ENCODE measurements at places on chromosomes 16 and 17.

DNA sequence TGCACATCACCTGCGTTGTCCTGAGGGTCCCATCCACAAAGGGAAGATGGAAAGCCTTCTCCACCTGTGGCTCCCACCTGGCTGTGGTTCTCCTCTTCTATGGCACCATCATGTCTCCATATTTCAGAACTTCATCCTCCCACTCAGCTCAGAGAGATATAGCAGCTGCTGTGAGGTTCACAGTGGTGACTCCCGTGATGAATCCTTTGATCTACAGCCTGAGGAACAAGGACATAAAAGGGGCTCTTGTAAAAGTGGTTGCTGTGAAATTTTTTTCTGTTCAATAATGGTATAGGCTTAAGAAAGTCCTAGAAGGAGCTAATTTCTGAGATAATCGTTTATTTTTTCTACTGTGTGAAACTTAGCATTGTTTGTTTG lies 18.7 kb downstream of the ZNF200 start:
- no peak for DNase-seq

- DNase-seq, result no peak
Measured at GRCh38 chr17:28874750-28875149, 19.9 kb downstream of the ERAL1 start.

DNA sequence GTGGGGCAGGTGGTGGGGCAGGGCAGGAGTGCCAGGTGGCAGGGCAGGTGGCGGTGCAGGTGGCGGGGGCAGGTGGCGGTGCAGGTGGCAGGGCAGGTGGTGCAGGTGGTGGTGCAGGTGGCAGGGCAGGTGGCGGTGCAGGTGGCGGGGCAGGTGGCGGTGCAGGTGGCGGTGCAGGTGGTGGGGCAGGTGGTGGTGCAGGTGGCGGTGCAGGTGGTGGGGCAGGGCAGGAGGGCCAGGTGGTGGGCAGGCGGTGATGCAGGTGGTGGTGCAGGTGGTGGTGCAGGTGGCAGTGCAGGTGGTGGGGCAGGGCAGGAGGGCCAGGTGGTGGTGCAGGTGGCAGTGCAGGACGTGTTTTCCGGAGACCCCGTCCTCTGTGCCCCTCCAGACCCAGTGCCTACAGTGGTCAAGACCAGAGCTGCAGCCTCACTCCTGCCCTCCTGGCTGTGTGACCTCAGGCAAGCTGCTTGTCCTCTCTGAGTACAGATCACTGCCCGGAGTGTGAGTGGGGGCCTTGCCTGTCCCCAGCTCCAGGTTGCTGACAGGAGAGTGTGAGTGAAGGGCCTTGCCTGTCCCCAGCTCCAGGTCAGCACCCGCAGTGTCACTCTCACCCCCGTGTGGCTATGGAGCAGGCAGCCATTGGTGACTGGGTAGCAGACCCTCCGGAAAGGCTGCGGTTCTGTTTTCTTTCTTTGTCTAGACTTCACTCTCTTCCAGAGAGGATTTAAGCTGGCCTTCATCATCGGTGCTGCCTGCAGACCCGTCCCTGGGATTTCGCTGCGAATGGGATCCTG lies 16.1 kb upstream of the NPTX1 start:
- DNase-seq, result no peak

DNA sequence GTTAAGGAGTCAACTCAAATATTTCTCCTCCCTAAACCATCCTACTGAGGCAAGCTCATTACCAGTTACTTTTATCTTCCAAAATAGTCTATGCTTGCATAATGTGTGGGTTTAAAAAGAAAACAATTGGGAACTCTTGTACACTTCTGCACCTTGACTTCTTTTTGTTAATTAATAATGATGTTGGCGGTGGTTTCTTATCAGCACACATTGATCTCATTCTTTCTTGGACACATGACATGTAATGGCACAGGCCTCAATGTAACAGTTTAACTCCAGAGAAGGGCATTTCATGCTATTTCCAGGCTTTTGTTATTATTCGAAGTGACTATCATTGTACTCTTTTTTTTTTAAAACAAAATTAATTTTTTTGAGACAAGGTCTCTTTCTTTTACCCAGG lies 7.8 kb downstream of the PLCG2 start:
- DNase-seq, result no peak

DNA sequence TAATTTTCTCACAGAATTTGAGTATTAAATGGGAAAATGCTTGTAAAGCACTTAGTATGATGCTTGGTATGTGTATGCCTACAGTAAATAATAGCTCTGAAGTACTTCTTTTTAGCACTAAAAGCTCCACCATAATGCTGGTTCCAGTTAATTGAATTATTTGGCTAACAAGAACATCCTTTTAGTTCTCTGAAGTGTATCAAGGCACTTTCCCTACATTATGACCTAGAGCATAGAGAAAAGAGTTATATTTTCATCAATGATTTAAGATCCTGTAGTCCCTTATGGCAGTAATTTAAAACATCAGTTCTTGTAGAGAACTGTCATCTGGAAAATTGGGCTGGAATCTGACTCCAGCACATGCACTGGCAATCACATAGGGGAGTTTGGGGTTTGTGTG lies 21.9 kb upstream of the PHAF1 start:
- DNase-seq, result no peak

DNA sequence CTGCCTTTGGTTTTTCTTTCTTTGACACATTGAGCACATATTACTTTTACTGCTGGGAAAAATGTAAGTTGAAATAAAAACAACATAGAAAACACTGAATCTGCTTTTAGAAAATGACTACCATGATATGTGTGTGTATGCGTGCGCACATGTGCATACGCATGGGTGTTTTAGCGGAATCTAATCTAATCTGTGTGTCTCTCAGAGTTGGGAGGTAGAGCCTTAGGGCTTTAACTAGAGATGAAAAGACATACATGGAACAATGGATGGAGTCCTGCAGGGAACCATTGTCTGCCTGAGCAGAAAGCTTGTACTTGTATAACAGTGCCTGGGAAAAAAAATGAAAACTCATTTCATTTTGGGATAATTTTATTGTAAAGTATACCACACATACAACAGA lies 12.4 kb downstream of the SLFN5 start:
- DNase-seq, result no peak

DNA sequence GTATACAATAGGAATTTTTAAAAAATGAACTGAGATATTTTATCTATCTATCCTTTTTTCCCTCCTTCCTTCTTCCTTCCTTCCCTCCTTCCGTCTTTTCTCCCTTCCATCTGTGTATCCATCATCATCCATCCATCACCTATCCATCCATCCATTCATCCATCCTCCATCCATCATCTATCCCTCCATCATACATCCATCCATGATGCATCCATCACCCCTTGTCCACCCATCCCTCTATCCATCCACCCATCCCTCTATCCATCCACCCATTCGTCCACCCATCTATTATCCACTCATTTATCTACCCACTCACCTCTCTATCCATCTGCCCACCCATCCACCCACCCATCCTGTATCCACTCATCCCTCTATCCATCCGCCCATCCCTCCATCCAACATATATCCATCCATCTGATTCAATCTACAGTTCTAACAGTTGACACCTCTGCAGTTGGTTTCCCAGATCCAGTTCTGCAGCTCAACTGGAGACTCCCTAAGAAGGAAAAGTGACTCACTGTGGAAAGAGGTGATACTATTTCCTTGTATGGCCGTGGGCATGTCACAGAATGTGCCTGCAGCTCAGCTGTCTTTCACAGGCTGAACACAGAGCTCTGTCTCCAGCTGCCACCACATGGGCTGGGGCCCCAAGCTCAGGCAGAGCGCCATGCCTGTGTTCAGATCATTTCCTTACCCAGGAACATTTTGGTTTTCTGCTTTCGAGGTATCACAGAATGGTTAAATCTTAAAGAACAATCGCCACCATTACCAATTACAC lies 130.8 kb downstream of the XYLT1 start:
- no peak for DNase-seq

GRCh38 chr17:69466905-69467667 lies 52.6 kb downstream of the MAP2K6 start:
- DNase-seq, result no peak

DNA sequence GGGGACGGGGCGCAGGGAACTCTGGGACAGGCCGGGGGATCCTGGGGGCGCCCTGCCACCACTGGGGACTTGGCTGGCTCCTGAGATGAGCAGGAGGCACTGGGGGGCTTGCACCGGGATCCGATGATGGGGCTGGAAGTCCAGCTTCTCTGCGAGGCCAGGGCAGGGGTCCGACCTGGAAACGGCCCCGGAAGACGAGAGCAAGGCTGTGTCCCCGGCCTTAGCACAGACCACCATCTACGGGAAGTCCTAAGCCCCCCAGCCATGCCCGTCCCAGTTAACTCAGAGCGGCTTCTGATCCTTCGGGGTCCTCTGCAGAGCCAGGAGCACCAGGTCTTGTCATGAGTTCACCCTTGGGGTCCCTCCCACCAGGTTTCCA lies 573 bp downstream of the CDT1 start:
- no peak for DNase-seq

DNA sequence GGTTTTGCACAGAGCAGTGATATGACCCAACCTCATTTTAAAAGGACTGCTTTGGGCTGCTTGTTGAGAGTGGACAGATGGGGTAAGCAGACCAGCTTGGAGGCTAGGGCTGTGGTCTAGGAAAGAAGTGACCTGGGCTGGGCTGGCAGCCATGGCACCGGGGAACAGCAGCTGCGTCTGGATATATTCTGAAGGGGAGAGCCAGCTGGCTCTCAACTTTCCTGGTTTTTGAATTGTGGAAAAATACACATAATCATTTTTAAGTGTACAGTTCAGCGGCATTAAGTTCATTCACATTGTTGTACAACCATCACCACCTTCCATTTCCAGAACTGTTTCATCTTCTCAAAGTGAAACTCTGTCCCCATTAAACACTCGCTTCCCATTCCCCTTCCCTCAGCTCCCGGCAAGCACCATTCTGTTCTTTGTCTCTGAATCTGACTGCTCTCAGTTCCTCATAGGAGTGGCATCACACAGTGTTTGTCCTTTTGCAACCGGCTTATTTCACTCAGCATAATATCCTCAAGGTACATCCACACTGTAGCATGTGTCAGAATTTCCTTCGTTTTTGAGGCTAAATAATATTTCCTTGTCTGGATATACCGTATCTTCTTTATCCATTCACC lies 113.2 kb downstream of the SPECC1 start:
- peak; percentile 88 for DNase-seq

GRCh38 chr17:40564195-40564882 lies 933 bp downstream of the CCR7 start:
- no peak for DNase-seq

GRCh38 chr17:17484451-17484899 lies 7.7 kb downstream of the MED9 start:
- DNase-seq, result no peak

DNA sequence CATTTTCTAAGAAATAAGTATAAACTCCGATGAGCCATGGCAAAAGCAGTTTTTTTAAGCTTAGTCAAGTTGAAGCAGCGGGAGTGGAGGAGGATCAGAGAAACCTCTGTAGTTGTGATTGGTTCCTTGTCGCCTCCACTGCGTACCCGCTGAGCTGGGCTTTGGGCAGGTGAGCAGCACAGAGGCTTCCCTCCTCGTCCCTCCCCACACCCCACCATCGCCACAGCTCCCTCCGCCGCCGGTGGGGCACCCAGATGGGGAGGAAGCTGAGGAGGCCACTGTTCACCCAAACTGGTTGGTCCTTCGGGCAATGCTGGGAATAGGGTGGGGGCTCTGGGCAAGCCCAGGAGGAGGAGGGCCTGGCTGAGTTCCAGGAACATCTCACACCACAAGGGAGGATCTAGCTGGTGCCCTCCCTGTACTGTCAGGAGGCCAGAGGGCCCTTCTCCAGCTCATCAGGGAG lies 5.2 kb upstream of the MRPL38 start:
- DNase-seq, result no peak

DNA sequence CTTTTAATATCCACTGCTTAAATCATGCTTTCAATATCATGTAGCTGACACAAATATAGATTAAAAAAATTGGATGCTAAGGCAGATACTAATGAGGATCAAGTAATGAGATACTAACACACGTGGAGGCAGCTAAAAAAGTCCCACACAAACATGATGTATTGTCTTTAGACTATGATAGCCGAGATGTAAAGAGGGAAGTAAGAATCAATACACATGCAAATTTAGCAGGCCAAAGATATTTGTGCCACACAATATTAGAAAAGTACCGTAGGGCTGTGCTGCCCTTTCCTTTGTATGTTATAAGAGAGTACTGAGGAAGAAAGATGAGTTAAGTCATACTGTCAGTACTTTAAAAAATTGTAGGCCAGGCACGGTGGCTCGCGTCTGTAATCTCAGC lies 51.4 kb upstream of the STAC2 start:
- no peak for DNase-seq

GRCh38 chr17:16477255-16477654 lies 14.7 kb downstream of the LRRC75A start:
- no peak for DNase-seq

DNA sequence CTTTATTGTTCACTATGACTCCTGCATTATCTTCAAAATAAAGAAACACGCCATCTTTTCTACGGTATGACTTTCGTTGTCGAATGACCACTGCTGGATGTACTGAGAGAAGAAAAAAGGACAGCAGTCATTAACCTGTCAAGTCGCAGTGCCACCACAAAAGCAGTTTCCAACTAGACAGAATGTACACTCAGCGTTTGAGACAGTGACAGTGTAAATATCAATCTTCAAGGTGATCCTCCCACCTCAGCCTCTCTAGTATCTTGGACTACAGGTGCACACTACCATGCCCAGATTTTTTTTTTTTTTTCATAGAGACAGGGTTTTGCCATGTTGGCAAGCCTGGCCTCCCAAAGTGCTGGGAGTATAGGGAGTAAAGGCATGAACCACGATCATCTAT lies 3.1 kb downstream of the RPL23 start:
- DNase-seq, result no peak

DNA sequence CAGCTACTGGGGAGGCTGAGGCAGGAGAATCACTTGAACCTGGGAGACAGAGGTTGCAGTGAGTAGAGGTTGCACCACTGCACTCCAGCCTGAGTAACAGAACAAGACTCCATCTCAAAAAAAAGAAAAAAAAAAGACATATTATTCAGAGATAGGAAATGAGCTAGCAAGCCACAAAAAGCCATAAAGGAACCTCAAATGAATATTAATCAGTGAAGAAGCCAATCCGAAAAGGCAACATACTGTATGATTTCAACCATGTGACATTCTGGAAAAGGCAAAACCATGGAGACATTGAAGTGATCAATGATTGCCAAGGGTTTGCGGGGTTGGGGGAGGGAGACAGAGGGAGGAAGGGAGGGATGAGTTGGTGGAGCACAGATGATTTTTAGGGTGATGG lies 8.4 kb upstream of the EXOC7 start:
- no peak for DNase-seq

GRCh38 chr17:4003131-4003500 lies 38.9 kb upstream of the ATP2A3 start:
- DNase-seq, result no peak

GRCh38 chr17:75783803-75784472 lies 668 bp upstream of the UNK start:
- no peak for DNase-seq

DNA sequence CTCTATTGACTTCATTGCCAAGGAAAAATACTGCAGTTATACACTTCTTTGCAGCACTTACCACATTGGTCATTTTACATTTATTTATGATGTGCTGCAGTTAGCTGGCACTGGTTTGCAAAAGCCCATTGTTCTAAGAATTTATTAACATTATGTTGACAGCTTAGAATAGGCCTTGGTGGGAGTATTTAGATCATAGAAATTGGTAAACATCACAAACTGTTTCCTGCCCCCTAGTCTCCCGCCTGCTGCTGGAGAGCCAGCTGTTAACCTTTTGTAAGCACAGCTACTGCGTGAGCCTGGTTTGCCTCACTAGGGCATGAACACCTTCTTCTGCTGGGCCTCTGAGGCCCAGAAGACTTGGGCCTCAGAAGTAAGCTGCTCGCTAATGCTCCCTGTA lies 651.4 kb upstream of the GOT2 start:
- DNase-seq, result no peak
